Aorta (tissue), 5 donors: ENCODE measurements at places on chromosomes 3 and 15. TPM values are rescaled to one million over a fixed set of nuclear protein-coding genes. Genes with fewer than 3 reads are reported as not detected.
A peak's percentile ranks its signal among the peaks of the same experiment; 100 is the strongest.

GRCh38 chr3:53489386-53489785 lies 5.0 kb upstream of the CACNA1D start:
- H3K4me1 ChIP-seq, result no peaks in the 10 kb centered on the region
- H3K4me3 ChIP-seq, result no peak overlapping the region
- H3K27ac ChIP-seq, result no peak overlapping the region
- DNase-seq, result no peak

GRCh38 chr3:145801696-145802095 lies 359.3 kb downstream of the PLOD2 start:
- no peak overlapping the region for H3K27ac ChIP-seq
- H3K36me3 ChIP-seq, result no peaks in the 10 kb centered on the region
- no peak for DNase-seq
- no peak overlapping the region for H3K4me3 ChIP-seq

DNA sequence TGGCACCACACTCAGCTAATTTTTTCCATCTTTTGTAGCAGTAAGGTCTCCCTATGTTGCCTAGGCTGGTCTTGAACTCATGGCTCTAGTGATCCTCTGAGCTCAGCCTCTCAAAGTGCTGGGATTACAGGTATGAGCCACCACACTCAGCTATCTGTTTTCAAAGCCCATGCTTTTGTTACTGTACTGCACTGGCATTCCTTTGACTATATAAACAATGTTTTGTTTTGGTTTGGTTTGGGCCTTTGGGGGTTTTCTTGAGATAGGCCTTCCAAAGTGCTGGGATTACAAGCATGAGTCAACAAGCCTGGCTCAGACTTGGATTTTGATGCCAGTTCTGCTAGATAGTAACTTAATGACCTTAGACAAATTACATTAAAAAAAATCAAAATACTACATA lies 89.7 kb upstream of the GK5 start:
- H3K27me3 ChIP-seq, result no peaks in the 10 kb centered on the region
- no peak overlapping the region for H3K27ac ChIP-seq
- H3K4me1 ChIP-seq, result no peaks in the 10 kb centered on the region
- no peak overlapping the region for H3K4me3 ChIP-seq
- H3K36me3 ChIP-seq, result peaks cover 10% of the 10 kb centered on the region

GRCh38 chr3:32354362-32354778 lies 37.3 kb upstream of the CMTM7 start:
- no peak overlapping the region for H3K27ac ChIP-seq
- no peaks in the 10 kb centered on the region for H3K27me3 ChIP-seq
- H3K4me3 ChIP-seq, result no peak overlapping the region
- no peaks in the 10 kb centered on the region for H3K4me1 ChIP-seq

GRCh38 chr15:69524814-69525213 lies 72.2 kb downstream of the RPLP1 start:
- DNase-seq, result no peak
- no peaks in the 10 kb centered on the region for H3K36me3 ChIP-seq
- no peaks in the 10 kb centered on the region for H3K27me3 ChIP-seq
- no peak overlapping the region for H3K27ac ChIP-seq
- no peaks in the 10 kb centered on the region for H3K4me1 ChIP-seq

GRCh38 chr15:65521350-65521749 lies 3.9 kb upstream of the DPP8 start:
- H3K36me3 ChIP-seq, result no peaks in the 10 kb centered on the region
- no peaks in the 10 kb centered on the region for H3K27me3 ChIP-seq
- no peaks in the 10 kb centered on the region for H3K4me1 ChIP-seq
- no peak overlapping the region for H3K4me3 ChIP-seq
- DNase-seq, result no peak

DNA sequence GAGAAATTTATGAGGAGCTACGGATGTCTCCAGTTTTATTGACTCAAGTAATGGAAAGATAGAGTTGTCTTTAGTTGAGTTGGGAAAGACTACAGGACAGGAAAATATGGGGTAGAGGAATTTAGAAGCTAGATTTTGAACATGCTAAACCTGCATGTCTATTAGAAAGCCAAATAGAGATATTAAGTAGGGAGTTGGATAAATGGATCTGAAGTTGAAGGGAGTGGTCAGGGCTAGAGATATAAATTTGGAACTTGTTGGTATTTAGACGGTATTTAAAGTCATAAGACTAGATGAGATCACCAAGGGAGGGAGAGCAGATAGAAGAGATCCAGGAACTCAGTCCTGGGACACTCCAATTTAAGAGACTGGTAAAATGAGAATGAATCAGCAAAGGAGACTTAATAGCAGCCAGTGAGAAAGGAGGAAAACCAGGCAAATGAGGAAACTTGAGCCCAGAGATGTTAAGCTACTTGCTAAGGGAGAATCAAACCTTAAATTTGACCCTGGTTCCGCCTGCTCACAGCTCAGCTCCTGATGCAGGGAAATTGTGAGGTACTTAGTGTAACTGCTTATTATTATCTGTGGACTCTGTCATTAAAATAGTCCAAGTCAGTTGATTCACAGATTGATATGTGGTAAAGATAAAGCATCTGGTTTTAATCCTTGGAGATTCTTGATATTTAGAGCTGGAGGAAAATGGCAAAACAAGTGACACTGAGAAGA lies 35.8 kb downstream of the ABI3BP start:
- no peaks in the 10 kb centered on the region for H3K27me3 ChIP-seq
- H3K36me3 ChIP-seq, result no peaks in the 10 kb centered on the region
- no peak overlapping the region for H3K27ac ChIP-seq
- no peaks in the 10 kb centered on the region for H3K4me1 ChIP-seq
- H3K4me3 ChIP-seq, result no peak overlapping the region

- no peaks in the 10 kb centered on the region for H3K27me3 ChIP-seq
- H3K4me3 ChIP-seq, result no peak overlapping the region
- no peak overlapping the region for H3K27ac ChIP-seq
- no peak for DNase-seq
- H3K4me1 ChIP-seq, result no peaks in the 10 kb centered on the region
Measured at GRCh38 chr15:68691705-68692104, 112.9 kb downstream of the CORO2B start.

DNA sequence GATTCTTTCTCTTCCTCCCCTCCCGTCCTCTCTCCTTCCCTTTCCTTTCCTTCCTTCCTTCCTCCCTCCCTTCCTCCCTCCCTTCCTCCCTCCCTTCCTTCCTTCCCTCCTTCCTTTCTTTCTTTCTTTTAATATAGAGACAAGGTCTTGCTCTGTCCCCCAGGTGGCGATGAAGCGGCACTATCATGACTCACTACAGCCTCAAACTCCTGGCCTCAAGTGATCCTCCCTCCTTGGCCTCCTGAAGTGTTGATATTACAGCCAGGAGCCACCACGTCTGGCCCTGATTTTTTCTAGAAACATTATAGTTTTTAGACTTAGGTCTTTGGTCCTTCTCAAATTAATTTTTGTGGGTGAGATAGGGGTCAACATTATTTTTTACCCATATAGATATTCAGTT lies 15.5 kb downstream of the GRM2 start:
- no peak overlapping the region for H3K4me3 ChIP-seq
- H3K36me3 ChIP-seq, result no peaks in the 10 kb centered on the region
- no peak for DNase-seq
- H3K27me3 ChIP-seq, result no peaks in the 10 kb centered on the region
- H3K27ac ChIP-seq, result no peak overlapping the region
- no peaks in the 10 kb centered on the region for H3K4me1 ChIP-seq

- H3K4me1 ChIP-seq, result no peaks in the 10 kb centered on the region
- H3K27me3 ChIP-seq, result no peaks in the 10 kb centered on the region
- peaks cover 8% of the 10 kb centered on the region for H3K36me3 ChIP-seq
- no peak overlapping the region for H3K4me3 ChIP-seq
- H3K27ac ChIP-seq, result no peak overlapping the region
Measured at GRCh38 chr3:23959135-23959900, 14.2 kb downstream of the NR1D2 start.

DNA sequence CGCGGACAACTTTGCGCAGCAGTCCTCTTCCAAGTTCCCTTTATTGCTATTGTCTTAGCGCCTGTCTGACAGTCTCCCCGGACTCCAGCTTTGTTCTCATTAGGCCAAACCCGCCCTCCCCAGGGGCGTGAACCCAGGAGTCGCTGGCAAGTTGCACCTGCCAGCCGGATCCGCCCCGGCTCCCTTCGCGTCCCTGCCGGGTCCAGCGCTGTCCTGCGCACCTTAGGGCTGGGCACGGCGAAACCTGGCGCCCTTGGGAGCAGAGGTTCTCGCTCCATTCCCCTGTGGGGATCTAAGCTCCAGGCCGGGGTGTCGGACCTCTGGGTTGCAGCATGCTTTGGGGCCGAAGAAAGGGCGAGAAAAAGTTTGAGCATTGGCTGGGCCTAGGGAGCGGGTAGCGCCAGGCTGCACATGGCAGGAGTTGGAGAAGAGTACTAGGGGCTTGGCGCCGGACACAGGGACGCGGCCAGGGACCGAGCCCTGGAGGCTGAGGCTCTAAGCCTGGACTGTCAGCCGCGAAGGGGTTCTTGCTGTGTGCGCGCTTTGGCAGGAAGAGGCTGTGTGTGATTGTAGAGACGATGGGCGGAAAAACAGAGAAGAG lies 335.1 kb upstream of the THRB start:
- H3K36me3 ChIP-seq, result no peaks in the 10 kb centered on the region
- H3K4me1 ChIP-seq, result no peaks in the 10 kb centered on the region
- no peak overlapping the region for H3K27ac ChIP-seq
- peak overlapping the region; percentile 32 for H3K4me3 ChIP-seq

DNA sequence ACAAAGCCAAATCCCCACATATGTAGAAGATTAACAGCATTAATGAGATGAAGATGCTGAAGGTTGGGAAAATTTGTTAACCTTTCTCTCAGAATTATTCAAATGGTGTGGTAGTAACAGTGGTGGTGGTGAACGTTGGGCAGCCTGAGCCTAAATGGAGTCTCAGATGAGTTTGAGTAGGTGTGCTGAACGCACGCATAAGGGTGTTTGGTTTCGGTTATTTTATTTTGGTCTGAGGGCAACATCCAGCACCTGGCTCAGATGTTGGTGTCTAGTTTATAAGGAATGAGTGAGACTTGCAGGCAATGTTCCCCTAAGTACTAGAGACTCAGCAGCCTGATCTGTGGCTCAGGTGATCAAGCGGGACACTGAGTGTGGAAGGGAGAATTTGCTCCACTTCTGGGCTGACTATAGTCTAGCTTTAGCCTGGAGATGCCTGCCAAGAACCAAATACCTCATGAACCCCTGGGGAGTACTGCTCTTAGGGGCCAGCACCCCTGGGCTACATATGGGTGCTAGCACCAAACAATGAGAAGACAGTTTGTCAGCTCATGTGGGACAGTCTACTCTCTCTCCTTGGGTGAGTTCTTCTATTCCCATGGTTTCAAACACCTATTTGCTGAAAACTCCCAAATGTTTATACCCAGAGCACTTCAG lies 39.5 kb upstream of the ATP2C1 start:
- no peak for DNase-seq
- no peaks in the 10 kb centered on the region for H3K36me3 ChIP-seq
- H3K4me3 ChIP-seq, result no peak overlapping the region
- H3K4me1 ChIP-seq, result no peaks in the 10 kb centered on the region
- no peak overlapping the region for H3K27ac ChIP-seq

DNA sequence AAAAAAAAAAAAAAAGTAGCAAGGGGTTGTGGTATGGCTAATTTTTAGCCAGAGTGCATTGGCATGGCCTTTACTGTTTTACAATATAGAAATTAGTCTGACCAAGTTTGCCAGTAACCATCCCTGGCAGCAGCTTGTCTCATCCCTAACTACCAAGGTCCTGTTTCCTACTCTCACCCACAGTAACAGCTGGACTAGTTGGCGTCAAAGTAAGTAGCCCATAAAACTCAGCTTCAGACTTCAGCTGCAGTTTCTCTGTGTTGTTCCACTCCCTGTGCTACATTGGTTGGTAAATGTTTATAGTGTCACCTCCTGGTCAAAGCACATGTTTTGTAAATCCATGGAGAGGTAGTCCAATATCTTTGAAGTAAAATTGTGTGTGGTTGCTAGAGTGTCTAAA lies 691.3 kb downstream of the ZPLD1 start:
- H3K4me1 ChIP-seq, result no peaks in the 10 kb centered on the region
- H3K4me3 ChIP-seq, result no peak overlapping the region
- no peaks in the 10 kb centered on the region for H3K27me3 ChIP-seq
- H3K36me3 ChIP-seq, result no peaks in the 10 kb centered on the region

DNA sequence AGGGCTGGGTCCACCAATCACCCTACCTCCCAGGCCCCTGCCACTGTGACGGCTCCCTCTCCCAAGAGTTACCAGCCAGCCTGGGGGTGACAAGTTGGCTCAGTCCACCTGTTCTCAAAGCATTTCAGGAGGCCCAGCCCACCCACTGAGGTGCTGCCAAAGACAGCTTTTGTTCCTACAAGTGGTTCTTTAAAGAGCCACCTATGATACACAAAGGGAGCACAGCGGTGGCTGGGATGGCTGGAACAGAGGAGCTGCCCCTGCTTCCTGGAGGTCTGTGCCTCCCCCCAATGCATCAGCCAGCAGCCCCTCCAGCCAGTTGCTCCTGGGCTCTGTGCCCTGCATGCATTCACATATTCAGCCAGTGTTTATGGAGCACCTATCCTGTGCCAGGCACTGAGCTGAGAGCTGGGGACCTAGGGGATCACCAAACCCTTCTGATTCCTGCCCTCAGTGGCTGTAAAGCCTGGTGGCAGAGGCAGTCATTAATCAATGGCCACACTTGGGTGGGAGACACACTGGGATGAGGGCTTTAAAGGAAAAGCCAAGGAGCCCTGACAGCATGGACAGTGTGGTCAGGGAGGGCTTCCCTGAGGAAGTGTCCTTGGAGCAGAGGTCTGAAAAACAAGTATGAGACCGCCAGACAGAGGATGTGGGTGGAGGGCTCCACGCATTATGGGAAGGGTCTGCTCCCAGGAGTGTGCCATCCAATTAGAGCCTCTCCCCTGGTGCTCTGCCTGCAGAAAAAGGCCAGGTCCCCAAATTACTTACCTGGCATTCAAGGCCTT lies 107.1 kb upstream of the LINGO1 start:
- H3K27ac ChIP-seq, result no peak overlapping the region
- no peaks in the 10 kb centered on the region for H3K4me1 ChIP-seq
- DNase-seq, result no peak
- no peaks in the 10 kb centered on the region for H3K36me3 ChIP-seq
- H3K4me3 ChIP-seq, result no peak overlapping the region

DNA sequence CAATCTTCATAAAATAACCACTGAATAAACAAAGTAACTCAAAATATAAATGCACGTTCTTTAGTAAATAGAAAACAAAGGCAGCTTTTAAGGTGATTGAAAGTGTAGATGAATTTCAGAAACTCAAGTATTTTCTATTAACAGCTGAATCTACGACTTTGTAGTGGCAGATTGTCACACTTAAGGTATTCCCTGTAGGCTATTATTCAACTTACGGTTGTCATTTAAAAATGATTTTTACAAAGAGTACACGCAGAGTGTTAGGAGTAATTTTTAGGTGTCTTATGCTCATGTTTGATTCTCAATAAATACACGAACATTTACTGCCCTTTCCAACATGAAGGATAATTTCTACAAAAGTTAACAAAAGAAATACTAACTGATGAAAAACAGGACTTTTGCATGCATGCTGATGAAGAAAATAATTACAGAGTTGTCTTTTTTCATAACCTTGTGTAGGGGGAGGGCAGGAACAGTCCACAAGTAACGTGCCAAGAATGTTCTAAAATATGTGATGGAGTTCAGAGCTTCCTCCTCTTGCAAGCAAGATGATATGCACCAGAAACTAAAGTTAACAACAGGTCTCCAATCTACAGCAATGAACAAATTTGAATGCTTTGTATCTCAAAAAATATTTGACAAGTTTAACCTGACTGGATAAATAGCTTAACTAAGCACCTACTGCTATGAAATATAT lies 16.7 kb downstream of the DCBLD2 start:
- H3K4me1 ChIP-seq, result peaks cover 3% of the 10 kb centered on the region
- no peak for DNase-seq
- no peak overlapping the region for H3K4me3 ChIP-seq
- H3K27ac ChIP-seq, result no peak overlapping the region
- no peaks in the 10 kb centered on the region for H3K36me3 ChIP-seq
- no peaks in the 10 kb centered on the region for H3K27me3 ChIP-seq

Gene GPR156
- 0.49 TPM for total RNA-seq

Gene GNAT1
- not detected for total RNA-seq

Gene BNIP2
- 85.8 TPM for total RNA-seq

Gene NEIL1
- 15.4 TPM for total RNA-seq

Gene SERPINI2
- 0.51 TPM for total RNA-seq

Gene GPR149
- total RNA-seq, result not detected

Gene SYNPR
- not detected for total RNA-seq

Gene TRH
- not detected for total RNA-seq
